ENCODE measurements at places on chromosomes 12 and 14.

- no peak for DNase-seq
Observed at GRCh38 chr14:94176808-94177207, 2.7 kb downstream of the PPP4R4 start.

- DNase-seq, result no peak
Observed at GRCh38 chr14:64931123-64931522, 11.4 kb downstream of the GPX2 start.

DNA sequence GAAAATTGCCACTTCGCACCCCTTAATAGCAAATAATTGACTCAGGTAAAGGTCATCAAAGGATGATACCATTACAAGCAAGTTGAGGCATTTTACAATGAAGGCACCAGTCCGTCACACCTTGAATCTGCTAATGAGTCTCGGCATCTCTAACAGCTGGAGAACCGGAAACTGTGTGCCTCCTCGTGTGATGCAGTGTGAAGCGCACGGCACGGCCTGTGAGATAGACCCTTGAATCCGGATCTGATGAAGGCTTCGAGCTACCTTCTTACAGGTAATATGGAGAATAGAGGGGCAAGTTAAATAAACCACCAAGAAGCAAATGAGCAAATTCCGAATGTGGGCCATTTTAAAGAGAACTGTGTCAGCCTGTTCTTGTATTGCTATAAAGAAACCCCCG is 19.8 kb upstream of the TUBA1A start:
- no peak for DNase-seq

DNA sequence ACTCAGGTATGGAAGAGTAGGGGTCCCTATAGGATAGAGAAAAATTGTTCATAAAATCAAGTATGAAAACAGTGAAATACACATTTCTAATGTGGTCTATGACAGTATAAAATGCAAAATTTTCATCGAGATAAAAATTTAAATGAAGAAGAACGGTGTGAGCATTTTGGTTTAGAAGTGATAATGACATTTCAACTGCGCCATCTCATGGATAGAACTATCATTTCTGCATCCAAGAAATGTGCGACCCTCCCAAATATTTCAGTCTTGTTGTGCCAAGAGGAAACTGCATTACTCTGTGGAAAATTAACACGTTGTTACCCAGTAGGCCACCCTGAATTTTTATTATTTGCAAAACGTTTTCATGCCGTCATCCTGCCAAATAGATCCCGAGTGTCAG is 108.8 kb downstream of the CRACR2A start:
- DNase-seq, result no peak

DNA sequence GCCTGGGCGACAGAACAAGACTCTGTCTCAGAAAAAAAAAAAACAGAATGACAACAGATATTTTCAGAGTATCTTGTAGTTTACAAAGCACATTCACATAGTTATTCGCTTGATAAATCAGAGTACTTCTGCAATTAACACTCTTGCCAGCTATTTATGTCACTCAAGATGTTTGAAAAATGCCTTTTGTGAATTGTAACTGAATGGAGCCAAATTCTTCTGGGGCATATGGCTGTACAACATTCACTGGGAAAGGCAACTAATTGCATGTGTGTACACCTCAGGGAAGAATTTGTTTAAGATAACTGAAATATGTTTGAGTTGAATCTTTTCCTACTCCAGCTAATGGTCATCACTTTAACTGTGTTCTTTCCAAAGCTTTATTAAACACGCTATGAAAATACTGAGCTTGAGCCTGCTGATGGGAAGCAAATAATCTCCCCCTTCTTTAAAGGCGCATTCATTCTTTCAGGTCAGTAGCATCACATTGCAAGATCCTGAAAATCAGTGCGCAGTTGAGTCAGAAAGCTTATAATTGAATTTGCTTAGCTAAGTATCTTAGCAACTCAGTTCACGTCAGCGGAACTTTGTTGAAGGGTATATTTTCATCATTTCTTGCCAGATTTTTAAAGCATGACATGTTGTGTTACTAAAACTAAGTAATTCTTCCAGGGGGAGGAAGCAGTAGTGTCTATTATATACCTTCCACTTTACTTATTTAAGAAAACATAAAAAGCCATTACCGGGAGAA is 66.6 kb downstream of the SINHCAF start:
- DNase-seq, result no peak

DNA sequence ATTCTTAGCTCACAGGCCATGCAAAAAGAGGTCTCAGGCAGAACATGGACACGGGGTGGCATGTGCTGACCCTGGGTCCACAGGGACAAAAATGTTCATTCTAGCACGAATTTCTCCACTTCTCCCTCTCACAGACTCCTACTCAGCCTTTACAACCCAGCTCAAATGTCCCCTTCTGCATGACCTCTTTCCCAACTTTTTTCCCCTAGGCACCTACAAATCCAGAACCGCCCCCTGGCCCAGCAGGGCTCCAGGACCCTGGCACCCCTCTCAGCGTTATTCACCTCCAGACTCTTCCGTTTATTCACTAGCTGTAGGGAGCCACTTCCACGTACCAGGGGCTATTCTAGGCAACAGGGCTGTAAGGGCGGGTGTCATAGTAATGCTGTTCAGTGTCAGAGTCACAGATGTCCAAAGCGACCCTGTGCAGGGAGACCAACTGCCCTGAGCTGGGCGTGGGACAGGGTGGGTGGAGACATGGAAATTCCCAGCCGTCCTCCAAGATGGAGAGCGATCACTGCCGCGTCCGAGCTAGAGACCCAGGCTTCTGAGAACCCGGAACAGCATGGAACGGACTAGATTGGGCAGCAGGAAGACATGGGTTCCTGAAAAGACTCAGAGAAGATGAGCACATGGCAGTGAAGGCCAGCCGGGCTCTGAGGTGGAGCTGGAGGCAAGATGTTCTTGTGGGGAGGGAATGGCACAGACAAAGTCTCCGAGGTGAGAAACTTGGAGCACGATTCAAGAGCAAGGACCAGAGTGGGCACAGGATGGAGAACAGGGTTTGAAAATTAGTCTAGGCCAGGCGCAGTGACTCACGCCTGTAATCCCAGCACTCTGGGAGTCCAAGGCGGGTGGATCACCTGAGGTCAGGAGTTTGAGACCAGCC is 274.9 kb upstream of the RTL1 start:
- DNase-seq, result no peak

DNA sequence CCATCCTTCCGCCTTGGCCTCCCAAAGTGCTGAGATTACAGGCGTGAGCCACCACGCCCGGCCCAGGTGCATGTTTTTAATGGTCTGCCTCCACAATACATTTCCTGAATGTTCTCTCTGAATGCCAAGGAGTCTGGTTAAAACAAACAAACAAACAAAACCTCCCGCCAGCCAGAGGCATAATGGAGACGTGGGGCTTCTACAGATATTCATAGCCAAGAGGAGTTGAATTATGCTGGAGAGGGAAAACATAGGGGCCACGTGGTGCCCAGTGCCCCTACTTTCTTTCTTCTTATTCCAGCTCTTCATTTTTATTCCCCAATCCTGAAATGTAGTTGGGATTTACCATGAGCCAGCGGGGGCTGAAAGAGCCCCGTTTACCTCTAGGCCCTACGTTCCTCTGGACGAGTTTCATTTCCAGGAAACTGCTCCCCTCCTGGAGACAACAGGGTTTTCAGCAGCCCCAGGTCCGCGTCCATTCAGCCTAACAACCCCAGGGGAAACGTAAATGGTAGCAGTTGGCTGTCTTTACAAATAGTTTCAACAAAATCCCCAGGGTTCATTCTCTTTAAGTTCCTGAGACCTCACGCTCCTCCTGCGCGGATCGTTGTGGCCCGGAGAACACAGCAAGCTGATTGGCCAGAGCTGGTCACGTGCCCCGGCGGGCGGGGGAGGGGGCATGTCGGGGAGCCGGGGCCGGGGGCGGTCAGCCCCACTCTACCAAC is 108.5 kb upstream of the ESRRB start:
- DNase-seq, result no peak

DNA sequence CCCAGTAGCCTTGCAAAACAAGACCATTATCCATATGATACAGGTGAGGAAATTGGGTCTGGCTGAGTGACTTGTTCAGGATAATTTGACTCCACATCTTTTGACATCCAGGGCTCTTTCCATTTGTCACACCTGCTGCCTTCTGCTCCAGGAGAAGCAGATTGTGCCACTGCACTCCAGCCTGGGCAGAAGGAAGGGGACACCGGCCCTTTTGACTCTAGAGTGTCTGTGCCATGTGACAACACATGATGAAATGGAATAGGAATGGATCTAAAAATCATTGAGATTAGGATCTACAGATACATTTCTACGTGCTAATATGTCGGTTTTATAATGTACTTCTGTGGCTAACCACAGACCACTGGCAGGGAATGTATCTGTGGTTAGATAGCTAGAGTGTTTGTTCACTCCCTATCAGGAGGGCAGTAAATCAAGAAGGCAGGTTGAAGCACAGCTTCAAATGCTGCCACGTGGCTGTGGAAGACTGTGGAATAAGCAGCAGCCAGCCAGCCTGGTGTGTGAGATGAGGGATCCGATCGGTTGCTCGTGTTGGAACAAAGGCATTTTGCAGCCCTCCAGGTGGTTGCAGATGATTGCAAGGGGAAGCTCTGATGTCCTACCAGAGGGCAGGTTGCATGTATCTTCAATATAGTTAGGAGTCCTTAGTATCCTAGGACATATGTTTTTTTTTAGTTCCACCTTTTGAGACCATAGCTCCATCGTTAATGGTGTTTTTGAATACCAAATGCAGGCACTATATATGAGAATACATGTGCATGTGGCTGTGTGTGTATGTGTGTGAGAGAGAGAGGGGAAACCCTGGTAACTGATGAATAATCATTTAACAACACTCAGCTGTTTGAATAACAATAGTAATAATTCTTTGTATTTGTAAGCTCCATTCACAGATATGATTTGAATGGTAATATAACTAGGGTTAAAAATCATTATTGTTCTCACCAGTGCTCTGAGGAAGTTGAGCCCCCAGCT is 28.6 kb downstream of the EML1 start:
- DNase-seq, result no peak

GRCh38 chr12:104411826-104412641 is 44.7 kb upstream of the CHST11 start:
- DNase-seq, result no peak
